NCI-H526 (cell line): ENCODE measurements at places on chromosomes 2 and 18.

DNA sequence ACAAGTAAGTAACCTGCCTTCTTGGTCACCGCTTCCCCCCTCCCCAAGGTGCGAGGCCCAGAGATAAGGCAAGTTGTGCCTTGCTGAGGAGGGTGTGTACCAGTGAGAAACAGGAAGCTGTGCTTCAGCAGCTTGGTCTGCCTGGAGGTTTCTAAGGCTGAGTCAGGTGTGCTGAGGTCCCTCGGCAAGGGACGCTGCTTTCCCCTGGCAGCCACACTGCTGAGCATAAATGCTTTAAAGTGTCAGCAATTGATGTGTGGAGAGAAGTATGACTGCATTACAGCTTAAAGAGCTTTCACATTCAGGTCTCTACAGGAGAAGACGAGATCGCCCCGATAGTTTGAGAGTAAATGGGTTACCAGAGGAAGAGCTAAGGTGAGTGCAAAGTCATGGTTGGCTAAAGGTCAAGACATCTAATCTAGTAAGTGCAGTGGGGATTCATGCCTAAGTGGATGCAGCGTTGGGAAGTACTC, 86.9 kb downstream of the LIMS1 start:
- DNase-seq, result no peak

- DNase-seq, result no peak
These were observed 92.4 kb downstream of the CABLES1 start for GRCh38 chr18:23227726-23228070.

DNA sequence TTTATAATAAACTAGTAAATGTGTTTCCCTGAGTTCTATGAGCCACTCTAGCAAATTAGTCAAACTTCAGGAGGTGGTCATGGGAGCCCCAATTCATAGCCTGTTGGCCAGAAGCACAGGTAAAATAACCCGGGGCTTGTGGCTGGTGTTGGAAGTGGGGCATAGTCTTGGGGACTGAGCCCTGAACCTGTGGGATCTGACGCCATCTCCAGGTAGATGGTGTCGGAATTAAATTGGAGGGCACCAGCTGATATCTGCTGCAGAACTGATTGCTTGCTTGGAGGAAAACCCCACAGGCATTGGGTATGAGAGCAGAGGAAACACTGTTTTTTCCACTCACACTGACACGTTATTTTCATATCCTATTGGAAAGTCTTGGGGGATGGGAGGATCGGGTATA, 14.1 kb downstream of the NMS start:
- DNase-seq, result no peak

DNA sequence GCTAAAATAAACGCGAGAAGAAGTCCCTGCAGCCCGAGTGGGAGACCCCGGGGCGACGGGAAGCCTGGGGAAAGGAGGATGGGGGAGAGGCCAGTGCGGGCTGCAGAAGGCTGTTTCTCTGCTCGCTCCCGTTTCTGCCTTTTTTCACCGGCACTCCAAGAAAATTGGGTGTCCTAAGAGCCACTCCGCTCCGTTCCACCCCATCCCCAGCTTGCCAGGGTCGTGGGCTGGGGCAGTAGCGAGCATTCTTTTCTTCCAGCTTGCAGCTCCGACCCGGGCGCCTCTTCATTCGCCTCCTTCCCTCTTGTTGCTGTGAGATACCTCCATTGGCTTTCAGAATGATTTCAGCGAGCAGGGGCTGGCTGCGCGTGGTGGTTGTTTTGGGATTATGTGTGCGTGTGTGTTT, 1.1 kb downstream of the HOXD3 start:
- peak; percentile 79 for DNase-seq

DNA sequence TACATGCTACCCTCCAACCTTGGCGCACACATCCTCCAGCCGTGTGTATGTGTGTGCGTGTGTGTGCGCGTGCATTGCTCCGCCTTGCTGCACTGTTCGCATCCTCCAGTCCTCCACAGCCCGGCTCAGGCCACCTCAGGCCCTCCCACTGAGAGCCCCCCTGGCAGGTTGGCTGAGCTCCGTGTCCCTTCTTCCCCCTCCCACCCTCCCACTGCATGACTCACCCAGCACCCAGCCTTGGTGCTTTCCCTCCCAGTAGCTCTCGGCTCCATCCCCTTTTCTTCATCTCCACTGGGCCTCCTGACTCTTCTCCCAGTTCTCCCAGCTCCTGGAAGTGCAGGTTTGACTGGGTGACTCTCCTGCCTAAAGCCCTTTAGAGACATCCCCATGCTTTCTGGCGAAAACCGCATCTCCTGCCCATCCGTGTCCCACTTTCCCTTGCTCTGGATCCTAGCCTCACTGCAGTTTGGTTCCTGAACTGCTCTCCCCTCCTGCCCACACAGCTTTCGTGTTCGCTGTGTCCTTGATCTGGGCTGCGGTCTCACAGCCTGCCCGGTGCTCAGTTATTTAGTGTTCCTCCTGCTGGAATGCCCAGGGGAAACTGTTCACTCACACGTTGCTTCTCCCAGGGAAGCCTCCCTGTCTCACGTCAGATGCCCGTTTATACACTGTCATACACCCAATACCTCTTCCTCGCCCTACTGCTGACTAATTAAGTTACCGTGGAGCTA, 4.9 kb downstream of the TMEM177 start:
- DNase-seq, result no peak

GRCh38 chr2:10704034-10704594, 14.3 kb upstream of the NOL10 start:
- no peak for DNase-seq

GRCh38 chr2:215793747-215794595, 219.4 kb downstream of the MREG start:
- DNase-seq, result no peak

DNA sequence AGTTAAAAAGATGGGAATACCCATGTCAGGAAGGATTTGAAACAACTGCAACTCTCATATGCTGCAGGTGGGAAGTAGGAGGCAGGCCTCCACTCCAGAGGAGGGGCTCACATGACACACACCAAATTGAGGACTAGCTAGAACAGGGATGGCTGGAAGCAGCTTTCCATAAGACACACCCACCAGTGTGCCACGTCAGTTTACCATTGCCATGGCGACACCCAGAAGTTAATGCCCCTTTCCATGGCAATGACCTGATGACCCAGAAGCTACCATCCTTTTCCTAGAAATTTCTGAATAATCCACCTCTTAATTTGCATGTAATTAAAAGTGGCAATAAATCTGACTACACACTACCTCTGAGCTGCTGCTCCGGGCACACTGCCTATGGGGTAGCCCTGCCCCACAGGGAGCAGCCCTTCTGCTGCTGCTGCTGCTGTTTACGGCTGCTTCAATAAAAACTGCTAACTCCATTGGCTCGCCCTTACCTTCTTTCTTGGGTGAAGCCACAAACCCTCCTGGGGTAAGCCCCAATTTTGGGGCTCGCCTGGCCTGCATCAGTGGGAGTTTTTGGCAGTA, 89.4 kb downstream of the RRM2 start:
- peak; percentile 50 for DNase-seq

GRCh38 chr2:94994914-94995552, 30.5 kb upstream of the MAL start:
- DNase-seq, result no peak

DNA sequence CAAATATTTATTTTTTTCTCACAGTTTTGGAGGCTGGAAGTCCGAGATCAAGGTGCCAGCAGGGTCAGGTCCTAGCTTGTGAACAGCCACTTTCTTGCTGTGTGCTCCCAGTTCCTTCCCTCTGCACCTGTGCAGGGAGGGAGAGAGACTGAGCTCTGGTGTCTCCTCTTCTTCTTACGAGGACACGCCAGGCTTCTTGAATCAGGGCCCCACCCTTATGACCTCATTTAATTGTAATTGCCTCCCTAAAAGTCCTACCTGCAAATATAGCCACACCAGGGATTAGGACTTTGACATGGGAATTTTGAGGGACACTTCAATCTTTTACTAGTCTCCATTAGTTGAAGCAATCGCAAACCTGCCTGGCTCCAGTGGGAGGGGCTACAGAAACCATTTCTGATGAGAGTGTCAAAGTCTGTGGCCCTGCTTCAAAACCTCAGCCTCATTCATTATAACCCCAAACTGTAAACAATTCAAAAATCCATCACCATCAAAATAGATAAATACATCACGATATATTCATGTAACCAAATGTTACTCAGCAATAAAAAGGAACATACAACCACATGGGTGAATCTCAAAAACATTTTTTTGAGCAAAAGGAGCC, 18.2 kb upstream of the SEH1L start:
- no peak for DNase-seq
